ENCODE measurements at places on chromosomes 5 and 9.

GRCh38 chr9:117696154-117696553, 8.0 kb upstream of the TLR4 start:
- H3K36me3 ChIP-seq, result no peaks in the 10 kb centered on the region
- H3K4me1 ChIP-seq, result no peaks in the 10 kb centered on the region
- H3K4me3 ChIP-seq, result no peak overlapping the region
- DNase-seq, result no peak

- H3K36me3 ChIP-seq, result no peaks in the 10 kb centered on the region
- no peaks in the 10 kb centered on the region for H3K27me3 ChIP-seq
- DNase-seq, result no peak
- H3K4me3 ChIP-seq, result no peak overlapping the region
Observed at GRCh38 chr5:149433524-149434131, 54.5 kb upstream of the IL17B start.

GRCh38 chr5:139040081-139040480, 158.1 kb downstream of the SIL1 start:
- DNase-seq, result no peak
- no peaks in the 10 kb centered on the region for H3K4me1 ChIP-seq
- H3K36me3 ChIP-seq, result no peaks in the 10 kb centered on the region

- H3K27me3 ChIP-seq, result no peaks in the 10 kb centered on the region
- no peak overlapping the region for H3K4me3 ChIP-seq
- no peak overlapping the region for H3K27ac ChIP-seq
- DNase-seq, result no peak
Observed at GRCh38 chr5:77339337-77339890, 128.9 kb downstream of the PDE8B start.

- H3K27me3 ChIP-seq, result no peaks in the 10 kb centered on the region
- no peak overlapping the region for H3K27ac ChIP-seq
- H3K36me3 ChIP-seq, result peaks cover 4% of the 10 kb centered on the region
- no peak overlapping the region for H3K4me3 ChIP-seq
- no peak for DNase-seq
Observed at GRCh38 chr5:176941951-176942350, 42.8 kb upstream of the HK3 start.

GRCh38 chr5:172943283-172943841, 15.9 kb upstream of the RPL26L1 start:
- H3K4me1 ChIP-seq, result no peaks in the 10 kb centered on the region
- no peak overlapping the region for H3K4me3 ChIP-seq
- H3K27me3 ChIP-seq, result no peaks in the 10 kb centered on the region
- no peak for DNase-seq
- no peak overlapping the region for H3K27ac ChIP-seq

GRCh38 chr9:87513161-87513560, 15.5 kb downstream of the DAPK1 start:
- H3K4me1 ChIP-seq, result no peaks in the 10 kb centered on the region
- H3K36me3 ChIP-seq, result no peaks in the 10 kb centered on the region
- no peaks in the 10 kb centered on the region for H3K27me3 ChIP-seq
- H3K27ac ChIP-seq, result no peak overlapping the region

- no peaks in the 10 kb centered on the region for H3K27me3 ChIP-seq
- no peak for DNase-seq
- no peaks in the 10 kb centered on the region for H3K36me3 ChIP-seq
- H3K4me1 ChIP-seq, result no peaks in the 10 kb centered on the region
- no peak overlapping the region for H3K27ac ChIP-seq
Observed at GRCh38 chr5:59542851-59543820, 350.4 kb downstream of the PDE4D start.

GRCh38 chr5:125258615-125259014, 512.2 kb upstream of the ZNF608 start:
- H3K27me3 ChIP-seq, result no peaks in the 10 kb centered on the region
- no peak for DNase-seq
- H3K4me1 ChIP-seq, result no peaks in the 10 kb centered on the region
- H3K27ac ChIP-seq, result no peak overlapping the region
- no peak overlapping the region for H3K4me3 ChIP-seq

- no peak overlapping the region for H3K27ac ChIP-seq
- no peak for DNase-seq
- H3K27me3 ChIP-seq, result no peaks in the 10 kb centered on the region
Observed at GRCh38 chr5:126301056-126301455, 122.2 kb upstream of the GRAMD2B start.

DNA sequence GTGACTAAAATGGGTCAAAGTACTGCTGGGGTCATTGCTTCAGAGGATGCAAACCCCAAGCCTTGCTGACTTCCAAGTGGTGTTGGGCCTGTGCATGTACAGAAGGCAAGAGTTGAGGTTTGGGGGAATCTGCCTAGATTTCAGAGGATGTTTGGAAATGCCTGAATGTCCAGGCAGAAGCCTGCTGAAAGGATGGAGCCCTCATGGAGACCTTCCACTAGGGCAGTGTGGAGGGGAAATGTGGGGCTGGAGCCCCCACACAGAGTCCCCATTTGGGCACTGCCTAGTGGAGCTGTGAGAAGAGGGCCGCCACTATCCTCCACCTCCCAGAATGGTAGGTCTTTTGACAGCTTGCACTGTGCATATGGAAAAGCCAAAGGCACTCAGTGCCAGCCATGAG, 377.7 kb upstream of the TRPC7 start:
- H3K36me3 ChIP-seq, result no peaks in the 10 kb centered on the region
- DNase-seq, result no peak
- no peak overlapping the region for H3K27ac ChIP-seq
- no peaks in the 10 kb centered on the region for H3K4me1 ChIP-seq
- no peak overlapping the region for H3K4me3 ChIP-seq

DNA sequence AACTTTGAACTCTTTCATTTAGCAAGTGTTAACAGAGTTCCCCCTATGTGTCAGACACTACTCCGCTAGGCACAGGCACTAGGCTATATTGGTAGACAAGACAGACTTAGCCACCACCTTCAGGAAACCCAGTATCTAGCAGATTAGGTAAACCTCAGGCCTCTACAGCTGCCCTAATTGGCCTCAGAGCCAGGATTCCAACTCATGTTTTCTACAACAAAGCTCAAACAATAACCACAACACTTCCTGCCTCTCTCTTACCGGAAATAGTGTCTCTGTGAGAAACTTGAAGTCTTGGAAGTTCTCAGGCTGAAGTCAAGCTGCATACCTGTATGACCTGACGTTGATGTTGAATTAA, 116.6 kb upstream of the SLC44A1 start:
- no peak overlapping the region for H3K27ac ChIP-seq
- DNase-seq, result no peak
- no peaks in the 10 kb centered on the region for H3K4me1 ChIP-seq
- no peaks in the 10 kb centered on the region for H3K36me3 ChIP-seq

DNA sequence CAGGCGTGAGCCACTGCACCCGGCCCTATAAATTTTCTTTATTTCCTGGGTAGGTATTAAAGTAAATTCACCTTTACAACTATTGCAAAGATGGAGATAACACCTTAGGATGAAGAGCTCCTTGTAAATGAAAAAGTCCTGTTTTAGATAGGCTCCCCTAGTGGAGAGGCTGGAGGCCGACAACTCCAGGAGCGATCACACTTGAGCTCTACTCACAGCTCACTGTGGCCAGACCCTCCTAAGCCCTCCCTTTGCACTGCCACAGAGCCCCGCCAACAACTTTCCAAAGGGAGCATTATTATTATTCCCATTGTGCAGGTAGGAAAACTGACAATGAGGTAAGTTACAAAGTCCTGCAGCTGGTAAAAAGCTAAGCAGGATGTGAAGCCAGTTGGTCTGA, 139.1 kb upstream of the ERCC6L2 start:
- H3K4me3 ChIP-seq, result no peak overlapping the region
- H3K4me1 ChIP-seq, result peaks cover 4% of the 10 kb centered on the region
- no peaks in the 10 kb centered on the region for H3K36me3 ChIP-seq

- no peaks in the 10 kb centered on the region for H3K36me3 ChIP-seq
- H3K27ac ChIP-seq, result no peak overlapping the region
- no peak for DNase-seq
- H3K4me3 ChIP-seq, result no peak overlapping the region
Observed at GRCh38 chr9:79551994-79552393, 19.8 kb upstream of the TLE4 start.

DNA sequence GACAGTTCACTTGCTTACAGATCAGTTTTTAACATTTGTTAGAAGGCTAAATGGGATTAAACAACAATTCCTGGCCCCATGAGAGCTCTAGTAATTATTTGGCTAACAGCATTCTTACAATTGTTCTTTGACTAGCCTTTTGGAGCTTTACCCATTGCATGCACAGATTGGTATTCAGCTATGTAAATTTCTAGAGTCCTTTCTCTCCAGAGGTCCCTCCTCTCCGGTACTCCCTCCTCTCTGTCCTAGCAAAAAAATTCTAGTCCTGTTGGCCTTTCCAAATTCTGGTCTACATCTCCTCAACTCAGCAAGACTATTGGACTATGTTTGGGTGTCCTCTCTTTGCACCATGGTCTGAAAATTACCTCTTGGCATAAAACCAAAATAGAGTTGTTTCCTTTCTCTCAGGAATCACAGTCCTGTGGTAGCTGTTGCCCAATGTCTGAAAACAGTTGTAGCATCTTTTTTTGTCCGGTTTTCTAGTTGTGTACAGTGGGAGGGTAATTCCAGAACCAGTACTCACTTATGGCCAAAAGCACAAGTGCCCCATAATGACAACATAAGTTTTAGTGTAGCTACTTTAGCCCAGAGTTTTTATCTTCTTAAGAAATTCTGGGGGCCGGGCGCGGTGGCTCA, 18.1 kb downstream of the SAR1B start:
- H3K4me1 ChIP-seq, result no peaks in the 10 kb centered on the region
- H3K36me3 ChIP-seq, result no peaks in the 10 kb centered on the region
- H3K27ac ChIP-seq, result no peak overlapping the region
- DNase-seq, result no peak

- no peaks in the 10 kb centered on the region for H3K36me3 ChIP-seq
- H3K4me1 ChIP-seq, result no peaks in the 10 kb centered on the region
- peak; percentile 26 for DNase-seq
- H3K4me3 ChIP-seq, result no peak overlapping the region
- H3K27ac ChIP-seq, result no peak overlapping the region
Observed at GRCh38 chr9:6184749-6185645, 30.6 kb upstream of the IL33 start.

DNA sequence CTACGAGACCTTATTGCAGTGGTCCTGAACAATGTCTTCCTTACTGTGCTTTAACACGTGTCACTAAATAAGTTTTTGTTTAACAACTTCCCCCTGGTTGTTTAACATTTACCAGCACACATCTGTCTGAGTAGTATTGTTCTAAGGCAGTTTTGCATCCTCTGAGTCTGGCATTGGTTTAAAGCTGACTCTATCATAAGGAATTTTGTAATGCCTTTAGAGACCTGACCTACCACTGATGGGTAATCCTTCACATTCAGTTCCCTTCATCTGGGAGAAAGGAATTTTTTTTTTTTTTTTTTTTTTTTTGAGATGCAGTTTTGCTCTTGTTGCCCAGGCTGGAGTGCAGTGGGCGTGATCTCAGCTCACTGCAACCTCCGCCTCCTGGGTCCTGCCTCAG, 20.0 kb upstream of the PCAT7 start:
- no peaks in the 10 kb centered on the region for H3K4me1 ChIP-seq
- no peaks in the 10 kb centered on the region for H3K27me3 ChIP-seq
- H3K27ac ChIP-seq, result no peak overlapping the region
- no peak for DNase-seq
- H3K36me3 ChIP-seq, result no peaks in the 10 kb centered on the region
- no peak overlapping the region for H3K4me3 ChIP-seq

- no peaks in the 10 kb centered on the region for H3K4me1 ChIP-seq
- no peak for DNase-seq
- H3K36me3 ChIP-seq, result no peaks in the 10 kb centered on the region
- H3K27ac ChIP-seq, result no peak overlapping the region
- no peak overlapping the region for H3K4me3 ChIP-seq
- no peaks in the 10 kb centered on the region for H3K27me3 ChIP-seq
Observed at GRCh38 chr5:146758938-146759337, 119.6 kb downstream of the PPP2R2B start.

- H3K4me3 ChIP-seq, result no peak overlapping the region
- no peaks in the 10 kb centered on the region for H3K4me1 ChIP-seq
- H3K36me3 ChIP-seq, result no peaks in the 10 kb centered on the region
- H3K27me3 ChIP-seq, result no peaks in the 10 kb centered on the region
- no peak for DNase-seq
Observed at GRCh38 chr5:32450952-32451351, 6.4 kb upstream of the ZFR start.

- no peaks in the 10 kb centered on the region for H3K4me1 ChIP-seq
- H3K27ac ChIP-seq, result no peak overlapping the region
- no peaks in the 10 kb centered on the region for H3K27me3 ChIP-seq
Observed at GRCh38 chr9:1009101-1009707, 32.7 kb downstream of the DMRT3 start.

- H3K36me3 ChIP-seq, result no peaks in the 10 kb centered on the region
- H3K27ac ChIP-seq, result no peak overlapping the region
- no peaks in the 10 kb centered on the region for H3K4me1 ChIP-seq
- no peaks in the 10 kb centered on the region for H3K27me3 ChIP-seq
- H3K4me3 ChIP-seq, result no peak overlapping the region
Observed at GRCh38 chr5:71836559-71837112, 117.6 kb downstream of the CARTPT start.

DNA sequence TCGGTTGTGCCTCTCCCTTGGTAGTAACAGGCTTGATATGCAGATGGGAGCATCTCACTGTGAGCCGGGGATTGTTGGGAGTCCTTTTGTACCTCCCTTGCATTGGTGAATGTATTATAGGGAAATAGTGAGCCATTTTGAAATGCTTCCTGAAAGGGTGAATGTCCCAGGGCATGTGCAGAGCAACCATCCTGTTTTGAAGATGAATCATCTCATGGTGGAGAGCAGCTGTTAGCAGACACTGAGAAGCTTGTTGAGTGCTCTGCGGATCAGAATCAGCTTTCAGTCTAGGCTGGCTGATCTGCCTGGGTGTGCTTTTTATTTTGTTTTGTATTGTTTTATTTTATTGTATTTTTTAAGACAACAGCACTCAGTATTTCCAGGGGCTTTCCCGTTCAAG, 29.7 kb downstream of the SLC36A1 start:
- no peaks in the 10 kb centered on the region for H3K4me1 ChIP-seq
- H3K36me3 ChIP-seq, result no peaks in the 10 kb centered on the region
- no peak overlapping the region for H3K27ac ChIP-seq

DNA sequence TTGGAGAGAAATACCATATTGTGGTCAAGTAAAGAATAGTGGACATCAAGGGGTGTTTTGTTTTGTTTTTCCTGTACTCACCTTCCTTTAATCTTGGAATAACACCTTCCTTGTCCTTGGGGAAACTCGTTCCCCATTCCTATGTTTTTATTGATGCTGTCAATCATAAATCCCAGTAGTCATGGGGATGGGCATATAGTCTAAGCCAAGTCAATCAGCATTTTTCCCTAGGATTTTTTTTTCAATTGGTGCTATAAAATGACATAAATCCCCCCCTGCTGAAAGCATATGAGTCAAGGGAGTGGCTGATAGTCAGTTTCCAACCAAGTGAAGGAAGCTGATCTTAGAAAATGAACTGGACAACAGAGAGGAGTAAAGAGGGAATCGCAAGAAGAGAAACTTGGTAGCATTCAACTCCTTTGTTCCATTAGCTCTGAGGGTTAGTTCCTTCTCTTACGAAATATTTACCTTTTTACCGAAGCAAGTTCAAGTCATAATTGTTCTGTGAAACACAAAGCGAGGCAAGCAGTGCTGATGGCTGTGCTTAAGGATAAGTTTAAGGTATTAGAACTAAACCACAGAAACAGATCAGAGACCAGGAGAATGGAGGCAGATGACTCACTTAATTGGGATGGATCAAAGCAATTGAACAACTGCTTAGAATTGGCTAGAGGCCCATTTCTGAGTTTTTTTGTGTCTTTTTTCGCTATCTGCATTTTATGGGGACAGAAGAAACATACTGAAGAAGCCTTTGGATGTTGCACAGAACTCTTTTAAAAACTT, 218.6 kb downstream of the SEMA6A start:
- no peaks in the 10 kb centered on the region for H3K4me1 ChIP-seq
- no peak overlapping the region for H3K27ac ChIP-seq
- H3K27me3 ChIP-seq, result no peaks in the 10 kb centered on the region
- H3K4me3 ChIP-seq, result no peak overlapping the region
- H3K36me3 ChIP-seq, result peaks cover 15% of the 10 kb centered on the region
- no peak for DNase-seq

Measured in tibial nerve (tissue), 4 donors.